ENCODE measurements at places on chromosomes 2 and 18.

DNA sequence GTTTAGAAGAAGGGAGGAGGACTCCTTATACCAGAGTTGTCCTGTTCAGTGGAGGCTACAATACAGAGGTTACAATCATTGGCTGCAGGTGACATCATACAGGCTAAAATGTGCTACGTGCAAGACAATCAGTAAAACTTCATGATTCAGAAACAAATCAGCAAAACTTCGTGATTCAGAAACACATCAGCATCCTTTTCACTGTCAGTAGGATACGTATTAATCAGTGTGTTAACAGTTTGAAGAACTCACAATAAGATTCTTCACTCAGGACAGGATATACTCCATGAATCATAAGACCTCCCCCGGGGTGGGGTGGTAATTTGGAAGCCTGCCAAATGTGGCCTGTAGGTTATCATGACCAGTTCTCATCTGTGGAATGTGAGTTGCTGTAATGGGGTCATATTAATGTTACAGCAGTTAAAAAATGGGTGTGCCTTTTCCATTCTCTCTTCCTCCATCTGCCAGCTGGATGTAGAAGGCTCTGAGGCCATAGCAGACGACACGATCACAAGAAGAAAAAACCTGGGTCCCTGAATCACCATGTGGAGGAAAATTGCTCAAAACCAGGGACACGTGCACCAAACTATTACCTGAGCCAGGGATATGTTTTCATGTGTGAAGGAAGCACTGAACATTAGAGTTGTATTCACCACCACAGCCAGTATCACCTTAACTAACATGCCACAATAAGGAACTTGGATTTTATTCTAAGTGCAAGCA, 134.8 kb upstream of the CREB1 start:
- peak; percentile 9 for DNase-seq

DNA sequence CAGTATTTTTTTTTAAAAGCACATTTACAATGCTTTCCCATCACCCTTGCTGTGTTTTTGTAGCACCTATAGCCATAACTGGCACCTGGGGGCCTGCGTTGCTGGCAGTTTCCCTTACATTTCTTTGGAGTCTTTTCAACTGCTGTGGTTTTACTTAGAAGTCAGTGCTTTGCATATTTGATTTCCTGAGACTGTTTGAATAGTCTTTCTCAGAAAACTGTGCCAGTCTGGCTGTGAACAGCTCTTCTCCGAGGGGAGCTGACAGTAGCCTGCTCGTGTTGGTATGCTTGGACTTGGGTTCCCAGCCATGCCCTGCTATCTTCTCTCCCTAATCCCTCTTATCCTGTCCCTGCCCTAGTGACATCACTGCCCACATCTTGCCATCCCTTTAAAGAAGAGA, 81.5 kb downstream of the DPP4 start:
- peak; percentile 21 for DNase-seq

GRCh38 chr18:23574611-23575308, 11.5 kb downstream of the NPC1 start:
- DNase-seq = no peak

DNA sequence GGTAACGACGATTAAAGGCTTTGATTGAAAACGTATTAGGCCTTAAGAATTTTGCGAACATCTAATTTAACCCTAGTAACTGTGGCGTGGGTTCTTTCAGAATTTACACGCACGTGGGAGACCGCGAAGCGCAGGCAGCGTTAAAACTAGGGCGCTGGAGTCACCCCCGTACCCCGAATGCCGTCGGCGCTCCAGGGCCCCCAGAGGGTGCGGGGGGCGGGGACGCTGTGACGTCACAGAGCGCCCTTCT, 673 bp upstream of the SMCHD1 start:
- DNase-seq = peak; percentile 61

- DNase-seq = no peak
These were observed 103.1 kb upstream of the CXCR4 start for GRCh38 chr2:136221026-136221425.

GRCh38 chr2:213125646-213126347, 25.6 kb downstream of the IKZF2 start:
- no peak for DNase-seq

DNA sequence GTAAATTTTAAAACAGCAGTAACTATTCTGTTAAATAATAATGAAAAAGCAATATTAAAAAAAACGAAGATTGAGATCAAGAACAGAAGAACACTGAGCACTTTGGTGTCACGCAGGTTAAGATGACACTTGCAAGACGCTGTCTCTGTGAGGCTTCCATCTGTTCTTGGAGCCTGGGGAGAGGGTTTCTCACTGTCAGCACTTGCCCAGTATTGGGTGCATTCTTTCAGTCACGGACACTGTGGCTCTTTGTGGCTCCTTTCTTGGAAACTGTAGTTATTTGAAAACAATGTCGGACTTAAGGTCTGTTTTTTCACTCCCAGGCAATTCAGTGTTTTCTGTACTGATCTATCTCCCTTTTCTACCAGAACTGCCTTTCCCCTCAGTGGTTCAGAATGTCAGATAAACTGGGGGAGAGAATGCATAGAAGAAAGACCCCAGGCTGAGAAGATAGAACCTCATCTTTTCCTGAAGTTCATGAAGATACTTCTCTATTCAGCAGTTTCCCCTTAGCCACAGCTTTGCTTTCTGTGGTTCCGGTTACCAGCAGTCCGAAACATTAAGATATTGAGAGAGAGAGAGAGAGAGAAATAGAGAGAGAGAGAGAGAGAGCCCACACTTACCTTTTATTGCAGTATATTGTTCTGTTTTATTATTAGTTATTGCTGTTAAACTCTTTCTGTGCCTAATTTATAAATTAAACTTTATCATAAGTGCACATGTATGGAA, 283.3 kb downstream of the DCDC2C start:
- no peak for DNase-seq

DNA sequence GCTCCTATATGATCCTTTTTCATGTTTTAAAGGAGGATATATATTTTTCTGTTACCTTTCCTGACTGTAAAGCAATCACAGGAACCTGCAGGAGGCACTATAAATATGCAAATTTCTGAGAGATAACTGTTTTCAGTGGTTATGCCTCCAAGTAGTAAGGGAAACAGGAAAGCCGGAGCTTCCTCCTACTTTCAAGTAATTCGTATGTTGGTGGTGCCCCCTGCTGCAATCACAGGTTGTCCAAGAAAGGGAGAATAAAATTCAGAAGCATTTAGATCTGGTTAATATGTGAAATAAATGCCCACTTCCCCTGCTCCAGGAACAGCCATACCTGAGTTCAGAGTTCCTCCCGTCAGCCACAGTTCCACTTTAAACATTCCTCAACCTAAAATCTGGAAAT, 12.0 kb upstream of the BCL11A start:
- no peak for DNase-seq

DNA sequence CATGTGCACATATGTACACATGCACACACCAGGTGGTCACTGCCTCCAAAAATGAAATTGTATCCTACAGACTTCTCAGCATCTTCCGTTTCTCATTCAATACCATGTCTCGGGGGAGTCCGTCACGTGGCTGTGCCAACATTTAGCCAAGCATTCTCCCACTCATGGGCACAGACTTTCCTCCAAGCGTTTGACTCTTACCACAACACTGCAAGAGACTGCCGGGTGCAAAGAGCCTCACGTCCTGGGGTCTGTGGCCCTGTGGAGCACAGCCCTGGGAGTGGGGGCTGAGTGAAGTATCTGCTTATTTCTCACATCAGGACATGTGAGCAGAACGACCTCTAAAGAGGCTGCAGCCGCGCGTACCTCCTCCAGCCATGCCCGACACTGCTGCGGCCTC, 28.0 kb downstream of the HDAC4 start:
- DNase-seq = no peak

DNA sequence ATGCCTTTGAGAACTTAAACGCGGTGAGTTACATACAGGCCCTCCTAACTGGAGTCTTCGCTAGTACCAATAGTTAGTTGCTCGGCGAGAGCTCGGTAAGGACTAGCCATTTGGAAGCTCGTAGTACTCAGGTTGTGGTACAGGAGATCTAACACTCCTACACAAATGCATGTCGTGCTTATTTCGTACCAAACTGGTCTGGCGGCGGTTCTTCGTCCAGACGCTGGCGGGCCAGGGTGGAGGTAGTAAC, 346 bp upstream of the VRK2 start:
- no peak for DNase-seq

Data from stimulated activated CD8-positive, alpha-beta memory T cell treated with anti-CD3 and anti-CD28 coated beads, Interleukin-7, amount 100 ng/mL, for 24 hours (primary cell).